ENCODE measurements at places on chromosomes 12 and 14.

- DNase-seq: no peak
Observed at GRCh38 chr12:51222461-51222860, 4.6 kb upstream of the POU6F1 start.

DNA sequence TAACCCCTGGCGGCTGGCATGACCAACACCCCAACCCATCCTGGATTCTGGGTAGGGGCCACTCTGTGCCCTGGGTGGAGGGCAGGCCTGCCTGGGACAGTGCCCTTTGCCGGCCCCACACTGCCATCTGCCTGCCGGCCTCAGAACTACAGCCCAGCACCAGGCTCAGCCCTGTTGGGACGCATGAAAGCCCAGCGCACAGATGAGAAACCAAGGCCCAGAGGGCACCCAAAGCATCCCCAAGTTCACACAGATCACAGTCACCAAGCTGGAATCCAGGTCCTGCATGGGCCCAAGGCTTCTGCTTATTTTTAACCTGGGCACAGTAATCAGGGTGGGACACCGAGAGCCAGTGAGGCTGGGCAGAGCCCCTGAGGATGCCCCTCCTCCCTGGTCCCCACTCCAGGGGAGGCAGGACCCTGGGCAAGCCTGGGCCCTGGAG is 26.2 kb downstream of the RFLNA start:
- DNase-seq: peak; percentile 34

- no peak for DNase-seq
Observed at GRCh38 chr12:103379670-103380069, 116.1 kb downstream of the C12orf42 start.

GRCh38 chr14:73777420-73777819 is 63.2 kb upstream of the PNMA1 start:
- no peak for DNase-seq

DNA sequence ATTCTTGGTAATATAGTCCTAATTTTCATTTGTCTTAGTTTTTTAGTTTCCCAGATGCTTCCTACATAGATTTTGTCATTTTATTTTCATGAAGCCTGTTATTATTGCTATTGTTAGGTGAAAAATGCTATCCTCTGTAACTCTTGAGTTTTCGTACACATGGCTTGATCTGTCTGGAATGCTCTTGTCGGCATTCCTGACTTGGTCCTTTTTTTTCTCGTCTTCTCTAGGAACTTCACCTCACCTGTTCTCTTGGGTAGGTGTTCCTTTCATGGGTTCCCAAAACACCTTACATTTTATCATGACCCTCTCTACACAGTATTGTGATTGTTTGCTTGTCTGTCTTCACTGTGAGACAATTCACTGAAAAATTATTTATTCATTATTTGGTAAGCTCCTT is 267.4 kb downstream of the TMTC2 start:
- no peak for DNase-seq

DNA sequence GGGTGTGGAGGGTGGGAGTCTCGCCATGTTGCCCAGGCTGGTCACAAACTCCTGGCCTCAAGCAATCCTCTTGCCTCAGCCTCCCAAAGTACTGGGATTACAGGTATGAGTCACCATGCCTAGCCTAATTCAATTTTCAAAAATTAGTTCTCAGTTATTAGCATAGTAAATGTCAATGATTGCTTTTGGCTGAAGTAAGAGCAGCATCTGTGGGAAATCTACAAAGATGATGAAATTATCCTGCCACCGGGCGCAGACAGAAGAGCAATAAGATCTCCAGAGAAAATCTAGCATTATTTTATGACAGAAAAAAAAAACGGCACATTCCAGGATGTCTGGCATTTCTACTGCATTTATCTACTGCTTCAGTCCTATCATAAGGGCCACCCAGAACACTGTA is 97.9 kb upstream of the DAAM1 start:
- DNase-seq: no peak

GRCh38 chr14:30651937-30652336 is 29.8 kb downstream of the SCFD1 start:
- DNase-seq: peak; percentile 47

GRCh38 chr14:95258156-95258555 is 61.6 kb downstream of the CLMN start:
- DNase-seq: no peak

DNA sequence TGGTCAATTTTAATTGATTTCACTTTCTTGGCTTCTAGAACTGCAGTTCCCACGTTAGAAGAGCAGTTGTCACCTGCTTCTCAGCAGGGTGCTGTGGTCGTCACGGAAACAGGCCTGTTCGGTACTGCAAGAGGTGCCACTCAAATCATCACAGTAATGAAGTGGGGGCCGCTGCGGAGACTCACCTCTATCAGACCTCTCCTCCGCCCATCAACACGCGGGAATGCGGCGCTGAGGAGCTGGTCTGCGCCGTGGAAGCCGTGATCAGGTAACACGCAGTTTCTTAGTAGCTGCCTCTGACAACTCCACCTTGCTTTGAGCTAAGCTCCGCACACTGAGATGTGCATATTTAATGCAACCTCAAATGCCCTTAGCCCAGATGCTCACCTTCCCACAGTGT is 107.2 kb downstream of the UNC79 start:
- DNase-seq: no peak

DNA sequence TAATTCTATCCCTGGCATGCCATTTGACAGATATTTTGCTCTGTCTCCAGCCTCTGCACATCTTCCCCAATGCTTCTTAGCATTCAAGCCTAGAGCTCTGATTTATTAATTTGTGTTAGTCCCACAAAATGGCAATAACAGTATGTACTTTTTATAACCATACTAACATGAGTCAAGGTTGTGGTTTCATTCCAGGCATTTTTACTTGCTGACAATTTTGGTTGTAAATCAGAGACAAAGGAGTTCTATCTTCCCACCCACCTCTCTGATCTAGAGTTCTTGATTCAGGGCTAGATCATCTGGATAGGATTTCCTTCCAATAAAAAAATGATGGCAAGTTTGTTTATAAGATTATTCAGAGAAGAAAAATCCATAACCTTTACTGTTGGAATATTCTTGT is 18.5 kb upstream of the CISTR start:
- peak; percentile 98 for DNase-seq

DNA sequence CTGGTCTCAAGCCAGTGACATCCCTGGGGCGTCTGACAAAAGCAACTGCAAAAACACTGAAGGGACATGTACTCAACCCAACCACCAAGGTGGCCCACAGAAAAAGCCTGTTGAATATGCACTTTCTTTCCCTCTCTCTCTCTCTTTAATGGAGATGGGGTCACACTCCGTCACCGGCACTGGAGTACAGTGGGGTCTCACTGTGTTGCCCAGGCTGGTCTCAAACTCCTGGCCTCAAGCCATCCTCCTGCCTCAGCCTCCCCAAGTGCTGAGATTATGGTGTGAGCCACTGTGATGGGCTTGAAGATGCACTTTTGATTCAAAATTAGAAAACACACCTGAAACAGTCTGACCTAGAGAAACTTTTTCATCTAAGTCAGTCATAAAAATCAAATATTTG is 7.2 kb upstream of the CD27 start:
- no peak for DNase-seq

- DNase-seq: no peak
Observed at GRCh38 chr14:34796902-34797301, 78.3 kb downstream of the BAZ1A start.

GRCh38 chr14:99475179-99475578 is 5.5 kb downstream of the SETD3 start:
- DNase-seq: peak; percentile 30
